ENCODE measurements at places on chromosomes 3 and 15.

- DNase-seq: no peak
Observed at GRCh38 chr3:178257491-178257890, 278.7 kb upstream of the KCNMB2 start.

DNA sequence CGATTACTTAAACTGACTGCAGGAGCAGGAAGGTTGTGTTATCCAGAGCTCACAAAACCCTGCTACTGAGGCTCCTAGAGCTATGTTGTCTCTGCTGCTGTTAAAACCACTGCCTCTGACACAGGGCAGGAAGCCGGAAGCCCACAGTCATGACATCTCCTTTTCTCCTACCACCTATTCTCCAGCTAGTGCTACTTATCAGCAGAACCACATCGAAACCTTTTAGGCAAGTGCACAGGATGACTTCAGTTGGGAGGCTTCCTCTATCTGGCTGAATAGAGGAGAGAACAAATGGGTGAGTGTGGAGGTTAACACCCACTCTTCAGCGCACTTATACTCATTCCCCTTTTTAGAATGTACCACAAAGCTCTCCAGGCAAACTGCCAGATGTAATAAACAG, 638.0 kb downstream of the OTOL1 start:
- DNase-seq: no peak

DNA sequence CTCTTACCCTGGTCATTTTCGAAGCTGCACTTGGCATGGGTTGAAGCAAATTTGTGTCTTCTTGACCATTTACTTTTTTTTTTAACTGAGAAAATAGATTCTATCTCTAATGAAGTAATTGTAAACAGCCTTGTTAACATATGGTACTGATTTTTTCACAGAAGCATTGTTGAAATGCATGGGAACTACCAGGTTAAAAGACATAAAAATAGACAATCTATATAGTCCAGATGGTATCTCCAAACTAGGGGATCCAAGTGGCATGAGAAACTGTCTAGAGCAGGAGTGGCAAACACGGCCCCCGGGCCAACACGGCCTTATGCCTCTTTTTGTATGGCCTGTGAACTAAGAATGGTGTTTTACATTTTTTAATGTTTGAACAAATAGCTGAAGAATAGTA, 41.9 kb downstream of the CACNA1D start:
- no peak for DNase-seq

- DNase-seq: no peak
Observed at GRCh38 chr3:12869035-12869621, 27.8 kb upstream of the RPL32 start.

- no peak for DNase-seq
Observed at GRCh38 chr3:42827654-42828053, 18.4 kb downstream of the ACKR2 start.

DNA sequence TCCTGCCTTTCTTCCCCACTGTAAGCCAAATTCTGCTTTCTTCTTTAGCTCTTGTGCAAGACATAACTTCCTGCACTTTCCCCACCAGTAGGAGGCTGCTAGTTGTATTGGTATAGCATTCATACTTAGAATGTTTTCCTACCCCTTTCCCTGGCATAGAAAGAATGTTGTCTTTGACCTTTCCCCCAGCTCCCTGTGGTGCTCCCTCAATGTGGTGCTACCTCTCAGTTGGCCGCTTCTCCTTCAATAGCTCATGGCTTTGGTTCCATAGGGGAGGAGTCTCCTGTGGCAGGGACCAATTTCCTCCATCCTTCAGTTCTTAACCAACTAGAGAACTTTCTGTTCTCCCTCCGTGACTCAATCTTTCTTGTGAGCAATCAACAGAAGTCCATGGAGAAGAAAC, 67.5 kb upstream of the AKAP13 start:
- DNase-seq: no peak

- DNase-seq: no peak
Observed at GRCh38 chr3:128064962-128065361, 12.7 kb downstream of the SEC61A1 start.

DNA sequence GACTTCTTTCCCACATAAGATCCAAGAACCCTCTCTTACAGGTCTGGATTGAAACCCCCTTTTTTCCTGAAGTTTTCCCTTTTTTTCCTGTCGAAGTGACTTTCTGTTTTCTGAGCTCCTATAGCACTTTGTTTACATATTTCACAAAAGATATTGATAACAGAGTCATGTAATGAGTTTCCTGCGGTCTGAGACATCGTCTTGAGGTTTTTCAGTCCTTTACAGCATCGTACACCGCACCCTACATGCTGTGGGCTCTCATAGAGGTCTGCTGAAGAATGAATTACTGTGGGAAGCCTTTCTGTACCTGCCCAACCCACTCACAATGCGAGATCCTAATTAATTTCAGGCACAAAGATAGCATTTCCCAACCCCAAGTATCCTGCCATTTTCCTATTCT, 53.1 kb downstream of the MCF2L2 start:
- DNase-seq: no peak
